ENCODE measurements at places on chromosomes 1 and 21. TPM values are rescaled to one million over a fixed set of nuclear protein-coding genes. Genes with fewer than 3 reads are reported as not detected.
A peak's percentile ranks its signal among the peaks of the same experiment; 100 is the strongest.

- peak; percentile 80 for DNase-seq
Measured at GRCh38 chr1:152185544-152186391, 26.7 kb upstream of the RPTN start.

DNA sequence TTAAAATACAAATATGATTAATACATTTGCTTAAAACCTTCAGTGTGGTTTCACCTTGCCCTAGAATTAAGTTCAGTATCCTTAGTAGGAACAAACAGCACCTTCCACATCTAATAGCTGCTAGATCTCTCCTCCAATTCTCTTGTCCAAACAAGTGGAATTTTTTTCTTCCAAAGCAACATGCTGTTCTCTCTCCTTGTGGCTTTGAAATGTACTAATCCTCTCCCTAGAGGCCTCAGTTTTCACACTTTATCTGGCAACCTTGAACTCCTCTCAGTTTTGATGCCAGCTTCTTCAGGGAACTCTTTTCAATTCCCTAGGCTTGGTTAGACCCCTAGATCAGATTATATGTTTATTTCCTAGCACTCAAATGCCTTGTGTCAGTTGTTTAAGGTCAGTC lies 87.0 kb downstream of the GLUL start:
- DNase-seq: no peak

- peak; percentile 92 for DNase-seq
Measured at GRCh38 chr1:145782272-145783099, 41.4 kb downstream of the RNF115 start.

GRCh38 chr1:200152336-200152735 lies 124.8 kb downstream of the NR5A2 start:
- no peak for DNase-seq

DNA sequence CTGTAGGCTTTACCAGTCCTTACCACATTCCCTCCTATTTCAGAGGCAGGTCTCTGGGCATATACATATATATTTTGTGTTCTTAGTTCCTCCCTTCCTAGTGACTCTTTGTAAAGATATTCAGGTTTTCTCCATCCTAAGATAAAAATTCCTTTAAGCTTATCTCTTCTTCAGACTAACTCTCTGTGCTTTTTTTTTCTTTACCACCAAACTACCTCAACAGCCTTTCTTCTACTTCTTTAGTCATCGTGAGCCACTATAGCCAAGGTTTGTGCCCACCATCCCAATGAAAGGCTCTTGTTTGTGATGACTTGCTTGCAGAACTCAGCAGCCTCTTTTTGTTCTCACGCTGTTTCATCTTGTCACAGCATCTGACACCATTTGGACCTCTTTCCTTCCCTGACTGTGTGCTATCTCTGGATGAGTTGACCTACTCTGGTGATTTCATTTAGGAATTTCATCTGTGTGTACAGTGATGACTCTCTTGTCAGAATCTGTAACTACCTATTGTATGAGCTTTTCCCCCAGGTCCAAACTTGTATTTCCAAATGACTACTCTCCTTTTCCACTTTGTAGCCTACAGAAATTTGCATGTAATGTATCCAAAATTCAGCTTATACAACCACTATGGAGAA lies 59.0 kb upstream of the MACF1 start:
- DNase-seq: no peak

DNA sequence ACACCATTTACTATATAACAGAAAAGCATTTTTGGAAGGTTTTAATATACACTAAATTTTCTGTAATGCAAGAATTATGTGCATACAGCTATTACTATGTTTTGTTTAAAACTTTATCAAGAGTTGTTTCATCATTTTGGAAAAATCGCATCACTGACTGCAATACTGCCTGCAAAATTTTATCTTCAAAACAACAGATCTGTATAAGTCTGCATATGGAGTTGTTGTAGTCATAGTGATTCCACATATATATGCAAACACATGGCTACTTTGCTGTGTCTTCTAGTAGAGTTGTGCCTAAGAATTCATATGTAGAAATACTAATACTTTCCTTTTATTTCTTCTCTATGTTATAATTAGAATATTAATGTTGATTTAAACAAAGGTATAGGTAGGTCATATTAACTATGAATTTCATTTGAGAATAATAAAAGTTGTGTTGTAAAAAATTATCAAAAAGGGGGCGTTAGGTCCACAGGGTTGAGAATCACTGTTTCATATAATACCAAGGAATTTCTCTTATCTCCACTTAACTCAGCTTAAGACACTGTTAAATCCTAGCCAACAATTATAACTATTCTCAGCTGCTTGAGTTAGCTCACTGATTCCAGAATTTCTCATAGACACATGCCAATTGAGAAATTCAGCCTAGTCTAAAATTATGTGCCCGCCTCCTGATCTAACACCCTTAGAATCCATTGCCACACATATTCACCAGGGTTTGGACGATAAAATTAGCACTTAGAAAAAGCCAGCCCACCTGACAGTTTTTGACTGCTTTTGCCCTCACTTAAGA lies 22.9 kb upstream of the LAMC1 start:
- no peak for DNase-seq

DNA sequence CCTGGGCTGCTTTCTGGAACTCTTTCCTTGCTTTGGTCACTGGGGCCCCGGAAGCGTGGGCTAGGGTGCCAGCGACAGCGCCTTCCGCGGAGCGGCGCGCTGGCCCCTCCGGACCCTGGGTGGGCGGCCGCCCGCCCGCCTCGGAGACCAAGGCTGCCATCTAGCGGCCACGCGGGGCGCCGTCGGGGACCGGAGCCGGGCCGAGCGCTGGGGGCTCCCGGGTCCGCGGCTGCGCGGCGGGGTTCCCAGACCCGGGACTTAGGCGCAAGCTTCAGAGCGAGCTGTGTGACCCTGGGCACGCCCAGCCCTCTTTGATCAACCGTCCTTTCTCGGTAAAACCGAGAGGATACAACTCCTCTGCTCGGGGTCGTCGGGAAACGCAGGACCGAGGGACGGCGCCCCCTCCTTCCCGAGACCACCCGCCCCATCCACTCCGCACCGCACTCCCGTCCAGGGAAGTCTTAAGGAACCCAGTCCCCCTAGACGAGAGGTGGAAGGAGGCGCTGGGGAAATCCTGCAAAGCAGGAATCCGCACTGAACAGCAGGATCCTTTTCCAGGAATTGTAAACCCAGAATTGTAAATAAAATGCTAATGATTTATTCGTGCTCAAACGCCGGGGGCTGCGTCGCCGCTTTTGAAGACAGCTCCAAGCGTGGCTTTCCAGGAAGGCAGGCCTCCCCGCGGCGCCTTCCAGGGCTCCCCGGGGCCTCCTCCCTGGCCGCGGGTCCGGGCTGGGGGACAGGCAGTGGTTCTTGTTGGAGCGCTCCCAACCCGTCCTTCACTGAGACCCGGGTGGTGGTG lies 41.2 kb downstream of the RRAGC start:
- DNase-seq: no peak

DNA sequence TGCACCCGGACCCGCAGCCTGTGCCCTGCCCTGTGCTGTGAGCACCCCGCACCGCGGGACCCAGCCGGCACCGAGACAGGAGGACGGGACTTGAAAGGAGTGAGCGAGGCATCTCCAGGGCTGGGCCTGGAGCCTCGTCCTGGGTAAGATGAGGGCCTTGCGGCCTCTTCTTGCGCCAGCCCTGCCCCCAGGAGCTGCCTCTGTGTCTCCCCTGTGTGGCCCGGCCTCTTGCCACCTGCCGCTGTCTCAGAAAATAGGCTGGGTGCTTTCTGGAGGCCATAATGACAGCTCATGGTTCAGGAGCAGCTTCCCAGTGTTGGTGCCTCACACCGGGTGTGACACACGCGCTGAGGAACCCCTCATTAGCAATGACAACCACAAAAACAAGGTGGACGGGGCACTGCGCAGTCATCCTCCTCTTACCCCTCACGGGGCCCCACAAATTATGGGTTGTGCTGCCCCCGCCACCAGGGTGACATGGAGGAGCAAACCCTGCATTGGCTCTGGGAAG lies 161.5 kb upstream of the C1orf174 start:
- no peak for DNase-seq

- DNase-seq: peak; percentile 41
Measured at GRCh38 chr1:39154553-39155421, 49.7 kb upstream of the MACF1 start.

DNA sequence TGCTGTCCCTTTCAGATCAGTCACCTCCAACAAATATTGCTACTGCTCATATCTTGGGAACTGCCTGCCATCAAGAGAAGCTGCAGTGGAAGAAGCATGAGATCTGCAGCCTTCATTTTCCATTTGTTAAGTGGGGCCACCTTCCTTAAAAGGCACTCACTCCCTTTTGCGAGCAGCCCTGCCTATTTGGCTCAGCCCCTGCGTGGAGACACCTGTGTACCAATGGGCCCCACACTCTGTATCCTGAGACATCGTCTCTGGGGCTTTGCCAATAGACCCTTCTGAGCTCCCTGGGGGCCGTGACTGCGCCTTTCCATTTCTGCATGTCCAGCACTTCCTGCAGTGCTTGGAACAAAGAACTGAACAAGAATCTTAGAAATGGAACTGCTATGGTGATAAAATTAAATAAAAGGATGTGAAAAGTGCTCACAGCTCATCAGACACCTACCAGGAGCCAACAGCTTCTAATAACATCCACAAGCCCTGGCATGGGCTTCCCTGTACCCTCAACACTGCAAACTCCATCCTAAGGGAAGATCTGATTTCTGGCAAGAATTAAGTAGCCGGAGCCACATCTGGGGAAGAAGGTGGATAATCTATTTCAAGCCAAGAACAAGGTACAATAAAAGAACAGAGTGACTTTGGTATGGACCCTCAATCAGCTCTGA lies 36.7 kb downstream of the PARP1 start:
- no peak for DNase-seq

DNA sequence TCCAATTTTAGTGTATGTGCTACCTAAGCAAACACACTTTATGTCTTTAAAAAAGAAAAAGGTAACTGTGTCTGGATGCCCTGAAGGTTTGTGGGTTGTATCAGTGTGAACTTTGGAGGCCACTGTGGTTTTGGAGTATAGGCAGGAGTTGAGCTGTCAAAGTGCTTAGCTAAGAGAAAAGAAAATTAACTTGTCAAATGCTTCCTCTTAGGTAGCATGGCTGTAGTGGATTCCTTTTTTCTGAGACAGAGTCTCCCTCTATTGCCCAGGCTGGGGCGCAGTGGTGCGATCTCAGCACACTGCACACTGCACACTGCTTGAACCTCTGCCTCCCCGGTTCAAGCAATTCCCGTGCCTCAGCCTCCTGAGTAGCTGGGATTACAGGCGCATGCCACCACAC lies 11.2 kb upstream of the SLC41A1 start:
- no peak for DNase-seq

GRCh38 chr1:26822737-26823395 lies 3.6 kb upstream of the ZDHHC18 start:
- DNase-seq: no peak

DNA sequence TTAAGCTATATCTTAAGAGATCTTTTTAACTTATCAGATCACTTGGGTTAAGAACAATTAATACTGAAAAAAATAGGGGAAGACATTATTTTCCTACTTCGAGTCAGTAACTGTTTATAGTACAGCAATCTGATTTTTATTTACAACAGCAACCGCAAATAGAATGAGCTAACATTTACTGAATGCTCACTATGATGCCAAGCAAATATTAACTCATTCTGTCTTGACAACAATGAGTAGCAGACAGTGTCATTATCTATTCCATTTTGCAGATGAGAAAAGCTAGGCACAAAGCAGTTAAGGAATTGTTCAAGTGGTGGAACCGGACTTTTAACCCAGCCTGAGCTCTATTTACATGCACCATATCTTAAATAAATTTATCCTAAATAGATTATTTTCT lies 273.7 kb downstream of the NTNG1 start:
- DNase-seq: no peak

DNA sequence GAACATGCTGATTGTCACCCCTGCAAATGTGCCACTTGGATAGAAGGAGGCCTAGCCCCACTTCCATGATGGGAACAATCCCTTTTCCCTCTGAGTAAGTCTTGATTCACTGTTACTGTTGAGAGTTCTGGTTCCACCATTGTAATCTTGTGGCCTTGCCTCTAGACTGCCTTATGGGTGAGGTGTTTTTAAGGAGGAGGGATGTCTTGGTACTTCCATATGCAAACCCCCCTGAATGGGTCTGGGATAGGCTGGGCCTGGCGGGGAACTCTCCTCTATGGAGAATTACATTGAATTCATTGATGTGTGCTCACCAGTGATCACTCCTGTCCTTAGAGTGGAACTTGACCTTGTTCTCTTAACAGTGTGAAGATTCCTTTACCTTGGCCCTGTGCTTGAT lies 5.8 kb downstream of the GALNT2 start:
- no peak for DNase-seq

- no peak for DNase-seq
Measured at GRCh38 chr1:230679825-230680224, 34.1 kb downstream of the AGT start.

- DNase-seq: no peak
Measured at GRCh38 chr1:1274299-1274930, 761 bp upstream of the UBE2J2 start.

DNA sequence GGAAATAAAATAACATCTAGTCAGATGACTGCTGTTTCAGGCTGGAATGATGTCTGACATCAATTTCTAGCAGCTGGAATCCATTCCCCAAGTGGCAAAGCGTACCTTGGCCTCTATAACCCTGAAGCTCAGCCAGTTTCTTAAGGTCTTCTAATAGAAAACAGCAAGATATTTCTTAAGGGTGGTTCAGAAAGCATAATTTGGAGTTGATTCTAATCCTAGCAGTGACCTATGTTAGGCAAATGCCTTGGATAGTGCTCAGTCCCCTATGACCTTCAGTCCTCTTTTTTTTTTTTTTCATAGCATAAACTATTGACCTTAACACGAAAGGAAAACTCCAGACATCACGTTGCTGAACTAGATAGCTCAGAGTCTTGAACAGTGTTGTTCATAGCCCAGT lies 56.5 kb downstream of the LAMC2 start:
- DNase-seq: no peak

DNA sequence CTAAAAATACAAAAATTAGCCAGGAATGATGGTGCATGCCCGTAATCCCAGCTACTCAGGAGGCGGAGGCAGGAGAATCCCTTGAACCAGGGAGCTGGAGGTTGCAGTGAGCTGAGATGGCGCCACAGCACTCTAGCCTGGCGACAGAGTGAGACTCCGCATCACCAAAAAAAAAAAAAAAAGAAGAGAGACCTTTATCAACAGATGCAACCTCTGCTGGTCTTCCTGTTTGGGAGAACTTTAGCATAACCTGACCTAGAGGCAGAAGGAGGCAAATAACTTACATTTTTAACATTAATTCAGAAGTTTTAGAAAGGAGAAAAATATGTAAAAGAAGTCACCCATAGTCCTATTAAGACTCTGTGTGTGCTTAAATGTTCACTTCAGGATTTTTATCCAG lies 32.4 kb downstream of the SLAMF1 start:
- DNase-seq: no peak

The NES gene
- total RNA-seq: 60.4 TPM

The AQP10 gene
- total RNA-seq: not detected

The HJV gene
- not detected for total RNA-seq

The CCT3 gene
- total RNA-seq: 1,191 TPM

The SPRR1B gene
- not detected for total RNA-seq
